ENCODE measurements at places on chromosomes 6 and 20.

- DNase-seq = no peak
Observed at GRCh38 chr6:4066029-4066755, 12.7 kb downstream of the FAM217A start.

- no peak for DNase-seq
Observed at GRCh38 chr6:3380344-3381232, 76.3 kb downstream of the SLC22A23 start.

DNA sequence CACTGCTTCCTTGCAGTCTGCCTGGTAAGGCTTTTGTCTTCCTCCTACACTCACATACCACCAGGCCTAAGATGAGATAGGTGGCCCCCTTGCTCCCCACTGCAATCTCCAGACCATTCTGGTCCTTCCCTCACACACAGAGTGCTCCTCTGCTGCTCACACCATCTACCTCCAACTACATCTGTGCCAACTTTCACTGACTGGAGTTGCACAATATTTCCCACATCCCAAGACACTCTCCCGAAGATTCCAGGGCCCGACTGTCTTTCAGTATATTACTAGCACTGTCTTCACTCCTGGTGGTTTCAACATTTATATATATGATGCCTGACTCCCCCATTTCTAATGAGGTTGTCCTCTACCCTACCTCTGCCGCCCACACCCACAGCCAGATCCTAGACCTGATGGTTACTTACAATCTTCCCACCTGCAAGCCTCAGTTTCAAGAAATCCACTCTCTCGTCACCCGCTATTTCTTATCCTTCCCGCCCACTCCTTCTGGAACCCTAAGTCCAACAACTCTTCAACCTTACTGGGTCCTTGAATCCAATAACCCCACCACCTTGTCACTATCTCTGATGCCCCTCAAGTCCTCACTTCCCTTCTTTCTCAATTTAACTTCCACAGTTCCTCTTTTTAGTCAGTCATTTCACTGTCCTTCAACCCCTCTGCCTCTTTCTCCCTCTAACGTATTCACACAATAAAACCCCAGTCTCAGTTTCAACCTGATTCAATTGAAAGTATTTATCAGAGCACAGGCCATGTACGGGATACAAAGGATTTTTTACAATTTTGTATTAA is 21.6 kb downstream of the RALGAPA2 start:
- DNase-seq = no peak

- DNase-seq = no peak
Observed at GRCh38 chr6:119346936-119347335, 2.6 kb downstream of the MAN1A1 start.

GRCh38 chr20:46485431-46485830 is 27.9 kb downstream of the ZNF334 start:
- no peak for DNase-seq

- no peak for DNase-seq
Observed at GRCh38 chr20:41573955-41574354, 44.2 kb downstream of the CHD6 start.

DNA sequence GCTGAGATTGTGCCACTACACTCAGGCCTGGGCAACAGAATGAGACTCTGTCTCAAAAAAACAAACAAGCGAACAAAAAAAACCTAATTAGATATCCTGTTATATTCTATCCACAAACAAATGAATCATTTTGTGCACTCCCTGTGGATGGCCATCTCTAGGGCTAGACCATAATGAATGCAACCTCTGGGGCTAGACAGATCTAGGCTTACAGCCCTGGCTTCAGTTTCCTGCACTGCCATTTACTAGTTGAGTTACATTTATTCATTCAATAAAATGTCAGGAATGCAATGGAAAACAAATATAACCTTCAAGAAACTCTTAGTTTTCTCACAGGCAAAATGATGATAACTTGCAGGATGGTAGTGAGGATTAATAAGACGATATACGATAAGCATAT is 6.6 kb upstream of the RNF8 start:
- DNase-seq = no peak

GRCh38 chr6:143356101-143356880 is 94.2 kb downstream of the ADAT2 start:
- no peak for DNase-seq

DNA sequence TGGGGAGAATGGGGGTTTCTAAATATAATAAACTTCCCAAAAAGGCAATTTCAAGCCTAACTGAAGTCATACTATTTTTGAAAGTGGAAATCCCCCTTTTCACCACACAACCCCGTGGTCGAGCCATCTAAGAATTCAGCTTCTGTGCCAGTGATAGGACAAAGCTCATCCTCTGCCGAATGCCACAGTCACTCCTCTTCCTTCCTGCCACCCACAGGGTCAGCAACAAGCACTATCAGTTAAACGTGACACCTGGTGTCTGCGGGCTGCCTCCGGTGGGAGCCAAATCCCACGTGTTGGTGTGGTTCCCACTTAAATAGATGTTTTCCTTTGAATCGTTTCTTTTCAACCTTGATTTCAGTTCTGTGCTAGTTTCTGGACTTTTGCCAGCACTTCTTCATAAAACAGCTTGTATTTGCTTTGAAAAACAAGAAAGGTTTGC is 60.7 kb downstream of the TNFAIP3 start:
- DNase-seq = peak; percentile 77

DNA sequence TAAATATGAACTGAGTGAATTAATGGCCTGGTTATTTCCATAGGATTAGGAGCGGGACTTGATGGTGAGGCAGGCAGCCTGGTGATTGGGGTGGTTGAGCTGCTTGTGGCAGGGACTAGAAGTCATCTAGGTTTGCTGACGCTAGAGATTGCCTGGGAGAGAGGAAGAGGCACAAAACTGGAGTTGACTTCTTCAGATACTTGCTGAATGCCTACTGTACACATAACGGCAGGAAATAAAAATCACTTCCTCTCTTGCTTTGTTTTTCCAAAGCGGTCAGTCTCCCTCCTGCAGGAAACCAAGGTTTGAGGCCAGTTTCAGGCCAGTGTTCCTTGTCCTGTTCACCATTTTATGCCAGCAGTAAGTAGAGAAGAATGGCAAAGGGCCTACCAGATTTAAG is 36.7 kb upstream of the MYLIP start:
- DNase-seq = no peak
